ENCODE measurements at places on chromosomes 2 and 18.

- no peak for DNase-seq
Observed at GRCh38 chr18:72542342-72542741, 1.8 kb downstream of the CBLN2 start.

- DNase-seq = no peak
Observed at GRCh38 chr2:236671896-236672562, 102.4 kb downstream of the ACKR3 start.

- no peak for DNase-seq
Observed at GRCh38 chr2:158822193-158822592, 27.1 kb downstream of the DAPL1 start.

DNA sequence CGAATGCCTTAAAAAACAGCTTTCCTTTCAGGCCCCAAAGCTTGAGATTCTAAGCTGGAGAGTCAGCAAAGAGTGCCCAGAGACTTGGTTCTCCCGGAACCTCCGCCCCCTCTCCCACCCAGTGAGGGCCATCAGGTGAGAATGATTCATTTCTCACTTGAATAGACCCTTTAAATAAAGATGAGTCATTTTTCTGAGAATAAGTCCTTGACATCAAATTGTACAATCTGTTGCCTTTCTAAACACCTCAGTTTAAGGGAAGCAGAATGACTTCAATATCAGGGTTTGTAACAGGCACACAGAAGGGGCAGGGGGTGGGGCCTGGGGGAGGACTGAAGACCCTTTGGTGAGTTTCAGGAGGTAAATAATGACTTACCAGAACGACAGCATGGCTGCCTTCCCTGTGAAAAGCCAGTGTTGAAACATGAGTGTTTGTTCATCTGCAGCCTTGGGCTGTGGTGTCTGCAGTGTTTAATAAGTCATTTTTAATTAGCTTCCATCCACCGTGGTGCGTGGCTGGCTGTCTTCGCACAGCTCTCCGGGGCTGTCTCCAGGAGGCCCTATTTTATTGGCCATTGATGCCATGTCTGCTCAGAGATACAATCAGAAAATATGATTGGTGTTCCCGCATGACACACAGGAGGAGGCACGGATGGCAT is 134.9 kb upstream of the ZNF236 start:
- DNase-seq = no peak

GRCh38 chr2:174781298-174781697 is 17.0 kb upstream of the CHRNA1 start:
- no peak for DNase-seq

All from keratinocyte (primary cell).